ENCODE measurements at places on chromosomes 12 and 14.
A peak's percentile ranks its signal among the peaks of the same experiment; 100 is the strongest.

GRCh38 chr12:51018956-51019355 lies 7.2 kb downstream of the SLC11A2 start:
- no peak for DNase-seq

GRCh38 chr14:28542040-28542439 lies 224.5 kb upstream of the FOXG1 start:
- DNase-seq: no peak

DNA sequence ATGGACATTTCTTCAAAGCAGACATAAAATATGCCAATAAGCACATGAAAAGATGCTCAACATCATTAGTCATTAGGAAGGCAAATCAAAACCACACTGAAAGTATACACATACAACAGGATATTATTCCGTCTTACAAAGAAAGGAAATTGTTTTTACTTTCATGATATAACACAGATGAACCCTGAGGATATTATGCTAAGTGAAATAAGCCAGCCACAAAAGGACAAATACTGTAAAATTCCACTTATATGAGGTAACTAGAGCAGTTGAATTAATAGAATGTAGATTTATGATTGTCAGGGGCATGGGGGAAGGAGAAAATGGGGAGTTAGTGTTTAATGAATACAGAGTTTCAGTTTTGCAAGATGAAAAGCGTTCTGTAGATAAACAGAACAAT lies 4.2 kb downstream of the ACYP1 start:
- DNase-seq: no peak

DNA sequence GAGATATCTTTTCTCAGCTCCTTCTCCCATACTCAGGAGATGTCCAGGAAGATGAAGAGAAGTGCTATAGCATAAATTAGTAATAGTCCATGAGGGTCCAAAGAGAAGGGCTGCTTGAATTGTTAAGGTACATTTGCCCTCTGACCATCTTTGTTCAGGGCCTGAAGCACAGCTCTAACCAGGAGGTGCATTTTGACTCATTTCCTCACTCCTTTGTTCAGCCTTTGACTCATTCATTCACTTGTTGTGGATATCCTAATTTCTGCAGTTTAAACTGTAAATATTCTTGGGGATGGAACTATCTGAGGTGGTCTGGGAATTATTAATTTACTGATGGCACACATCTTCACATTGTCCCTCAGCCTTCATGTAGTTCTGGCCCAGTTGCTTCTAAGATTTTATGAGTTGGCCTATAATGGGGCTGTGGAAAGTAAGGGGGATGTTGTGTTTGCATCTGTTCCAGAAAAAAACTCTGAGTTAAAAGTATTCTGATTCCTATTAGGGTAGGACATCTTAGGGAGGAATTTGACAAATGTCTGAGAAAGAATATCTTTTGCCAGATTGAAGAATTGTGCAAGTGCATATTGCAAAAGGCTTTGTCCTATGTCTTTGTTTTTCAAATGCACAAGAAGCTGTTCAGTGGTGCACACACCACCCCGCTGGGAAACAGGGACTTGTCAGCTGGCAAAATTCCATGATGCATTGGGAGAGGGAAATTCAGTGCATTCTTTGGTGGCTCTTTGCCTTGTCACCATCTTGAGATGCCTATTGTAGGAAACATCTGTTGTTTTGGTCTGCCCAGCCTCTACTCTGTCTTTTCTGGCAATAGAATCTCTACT lies 22.1 kb downstream of the SMOC1 start:
- DNase-seq: no peak

GRCh38 chr12:71591601-71592000 lies 72.0 kb downstream of the ZFC3H1 start:
- DNase-seq: no peak

DNA sequence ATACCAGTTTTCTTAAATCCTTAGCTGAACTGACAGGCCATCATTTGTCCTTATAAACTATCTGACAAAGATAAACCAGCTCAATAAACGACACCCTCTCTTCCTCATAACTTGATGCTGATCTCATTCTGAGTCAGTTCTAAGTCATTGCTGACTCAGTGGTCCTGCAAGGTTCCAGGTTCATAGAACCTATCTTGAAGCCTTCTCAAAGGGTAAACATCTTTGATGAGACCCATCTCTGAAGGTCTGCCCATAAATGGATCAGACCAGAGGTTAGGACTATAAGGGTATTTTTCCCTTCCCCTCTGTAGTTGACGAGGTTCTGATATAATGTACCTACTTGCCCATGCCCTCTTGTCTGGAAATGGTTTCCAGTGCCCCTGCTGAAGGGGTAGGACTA lies 11.9 kb downstream of the NAA25 start:
- DNase-seq: peak; percentile 77

GRCh38 chr12:90122681-90123080 lies 414.0 kb upstream of the ATP2B1 start:
- DNase-seq: no peak

DNA sequence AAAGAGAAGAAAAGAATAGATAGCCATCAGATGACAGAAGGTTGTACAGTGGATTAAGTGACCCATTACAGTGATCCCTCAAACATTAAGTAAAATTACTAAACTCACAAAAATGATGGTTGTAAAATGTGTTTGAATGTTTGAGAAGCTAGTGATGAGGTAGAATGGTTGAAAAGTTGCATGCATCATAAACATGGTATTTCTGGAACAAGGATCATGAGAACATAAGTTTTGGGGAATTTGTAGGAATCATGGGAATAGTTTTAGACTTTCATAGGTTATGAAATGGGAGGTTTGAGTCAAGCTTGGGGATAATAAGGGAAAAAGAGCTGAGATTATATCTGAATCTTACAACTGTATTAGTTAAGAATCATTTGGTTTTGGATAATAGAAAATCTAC lies 34.1 kb upstream of the NEDD1 start:
- DNase-seq: no peak

GRCh38 chr12:117330441-117331113 lies 30.8 kb downstream of the NOS1 start:
- no peak for DNase-seq

DNA sequence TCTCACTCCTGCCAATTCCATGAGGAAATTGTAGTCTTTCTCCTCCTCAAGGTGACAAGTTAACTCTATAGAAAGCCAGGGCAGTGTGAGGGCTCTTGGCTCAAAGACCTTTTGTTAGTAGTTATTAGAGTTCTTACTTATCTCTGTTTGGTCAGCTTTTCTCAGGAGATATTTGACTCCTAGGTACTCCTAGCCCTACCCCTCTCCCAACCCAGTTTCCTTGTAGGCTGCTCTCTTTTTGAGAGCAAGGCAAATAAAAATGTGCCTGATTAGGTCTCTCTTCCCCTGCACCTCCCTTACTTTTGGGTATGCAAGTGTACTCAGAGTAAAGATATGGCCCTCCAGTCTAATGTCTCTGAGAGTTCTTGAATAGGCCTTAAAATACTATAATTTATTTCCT lies 23.8 kb downstream of the BTG1 start:
- DNase-seq: no peak

DNA sequence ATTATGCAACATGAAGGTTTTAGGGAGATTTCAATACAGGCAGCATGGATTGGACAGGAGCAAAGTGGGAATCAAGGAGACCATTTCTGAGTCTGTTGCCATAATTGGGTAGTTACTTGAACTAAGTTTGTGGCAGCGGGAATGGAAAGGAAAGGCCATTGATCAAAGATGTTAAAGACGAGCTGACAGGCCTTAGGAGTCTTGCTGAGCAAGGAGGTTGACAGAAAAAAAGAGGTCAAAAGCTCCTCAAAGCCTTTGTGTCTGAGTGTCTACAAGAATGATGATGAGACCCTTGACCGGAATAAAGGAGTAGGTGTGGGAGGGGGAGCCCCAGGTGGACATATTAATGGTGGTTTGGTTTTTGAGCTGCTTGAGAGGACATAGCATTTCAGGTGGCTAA lies 9.4 kb downstream of the PLEKHA5 start:
- no peak for DNase-seq

DNA sequence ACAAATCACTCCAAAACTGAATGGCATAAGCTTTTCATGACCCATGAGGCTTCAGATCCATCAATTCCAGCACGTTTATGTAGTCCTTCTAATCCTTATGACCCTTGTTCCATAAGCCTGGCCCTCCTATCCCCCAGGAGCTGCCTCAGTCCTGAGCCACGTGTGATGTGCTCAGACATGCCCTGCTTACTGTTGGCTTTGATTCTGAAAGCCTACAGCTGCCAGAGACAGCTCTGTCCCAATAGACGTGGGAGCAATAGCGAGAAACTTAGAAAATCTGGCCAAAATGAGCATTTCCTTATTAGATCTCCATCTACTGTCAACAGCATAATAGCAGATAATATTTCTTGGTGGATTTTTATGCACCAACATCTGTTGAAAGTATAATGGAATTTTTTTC lies 33.2 kb downstream of the DUSP6 start:
- no peak for DNase-seq

DNA sequence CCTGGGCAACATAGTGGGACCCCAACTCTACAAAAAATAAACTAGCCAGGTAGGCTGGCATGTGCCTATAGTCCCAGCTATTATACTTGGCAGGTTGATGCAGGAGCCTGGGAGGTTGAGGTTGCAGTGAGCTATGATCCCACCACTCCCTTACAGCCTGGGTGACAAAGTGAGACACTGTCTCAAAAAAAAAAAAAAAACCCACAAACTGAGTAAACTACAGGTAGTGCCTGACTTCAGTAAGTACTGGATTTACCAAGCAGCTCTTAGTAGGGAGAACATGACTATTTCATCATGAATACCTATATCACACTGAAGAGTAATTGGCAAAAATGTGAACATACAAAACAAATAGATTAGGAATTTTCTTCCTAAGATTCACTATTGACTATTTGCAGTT lies 32.4 kb upstream of the AP4S1 start:
- peak; percentile 3 for DNase-seq

GRCh38 chr14:38412654-38413053 lies 156.8 kb upstream of the CLEC14A start:
- DNase-seq: no peak

DNA sequence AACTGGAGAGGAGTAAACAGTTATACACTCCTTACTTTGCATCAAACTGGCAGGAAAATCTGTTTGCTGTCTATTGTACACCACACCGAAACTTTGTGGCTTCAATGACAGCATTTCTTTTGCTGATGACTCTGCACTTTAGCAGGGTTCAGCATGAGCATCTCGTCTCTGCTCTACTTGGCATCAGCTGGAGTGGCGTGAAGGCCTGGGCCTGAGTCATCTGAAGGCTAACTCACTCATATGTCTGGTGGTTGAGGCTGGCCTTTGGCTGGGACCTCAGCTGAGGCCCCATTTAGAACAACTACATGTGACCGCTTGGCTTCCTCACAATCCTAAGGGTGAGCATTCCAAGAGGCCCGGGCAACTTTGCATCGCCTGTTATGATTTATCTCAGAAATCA lies 28.7 kb upstream of the REP15 start:
- peak; percentile 61 for DNase-seq

DNA sequence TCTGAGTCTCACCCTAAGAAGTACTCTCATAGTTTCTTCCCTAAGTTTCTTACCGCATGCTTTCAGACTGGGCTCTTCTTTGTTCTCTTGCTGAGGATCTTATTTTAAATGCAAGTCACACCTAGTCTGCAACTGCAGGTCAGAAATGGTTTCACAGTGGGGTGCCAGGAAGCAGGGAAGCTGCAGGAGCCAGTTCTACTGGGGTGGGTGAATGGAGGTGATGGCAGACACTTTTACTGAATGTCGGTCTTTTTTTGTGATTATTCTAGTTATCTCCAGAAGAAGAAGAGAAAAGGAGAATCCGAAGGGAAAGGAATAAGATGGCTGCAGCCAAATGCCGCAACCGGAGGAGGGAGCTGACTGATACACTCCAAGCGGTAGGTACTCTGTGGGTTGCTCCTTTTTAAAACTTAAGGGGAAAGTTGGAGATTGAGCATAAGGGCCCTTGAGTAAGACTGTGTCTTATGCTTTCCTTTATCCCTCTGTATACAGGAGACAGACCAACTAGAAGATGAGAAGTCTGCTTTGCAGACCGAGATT lies 1.7 kb downstream of the FOS start:
- no peak for DNase-seq

- no peak for DNase-seq
Observed at GRCh38 chr12:123868791-123869190, 103.8 kb downstream of the CCDC92 start.

DNA sequence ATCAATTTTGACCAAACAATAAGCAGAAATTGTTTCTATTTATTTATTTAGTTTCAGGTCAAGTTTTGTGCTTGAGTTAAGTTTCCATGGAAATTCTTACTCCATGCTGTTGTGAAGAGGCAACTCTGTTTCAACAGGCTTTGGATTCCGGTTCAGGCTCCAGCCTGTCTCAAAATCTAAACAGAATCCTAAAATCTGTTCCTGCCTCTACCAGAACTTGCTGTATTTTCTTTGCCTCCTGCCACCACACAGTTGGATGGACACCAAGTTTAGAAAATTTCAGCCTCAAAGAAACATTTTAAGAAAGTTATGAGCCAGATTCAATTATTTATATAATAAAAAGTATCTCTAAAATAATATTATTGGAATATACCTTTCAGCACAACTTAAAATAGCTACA lies 330.9 kb downstream of the FOXG1 start:
- no peak for DNase-seq

- DNase-seq: no peak
Observed at GRCh38 chr12:2785017-2785416, 9.8 kb upstream of the FKBP4 start.

DNA sequence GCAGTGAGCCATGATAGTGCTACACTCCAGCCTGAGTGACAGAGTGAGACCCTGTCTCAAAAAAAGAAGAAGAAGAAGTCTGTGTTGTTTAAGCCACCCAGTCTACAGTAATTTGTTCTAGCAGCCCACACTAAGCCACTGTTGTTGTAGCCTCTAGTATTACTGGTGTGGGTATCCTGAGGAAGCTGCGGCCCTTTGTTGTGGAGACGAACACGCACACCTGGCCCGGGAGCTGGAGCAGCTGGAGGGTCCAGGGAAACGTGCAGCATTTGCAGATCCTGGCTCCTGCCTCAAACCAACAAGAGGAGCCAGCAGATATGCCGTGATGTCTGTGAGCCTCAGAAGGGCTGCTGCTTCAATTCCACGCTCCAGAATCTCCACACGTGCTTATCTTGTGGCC lies 65.3 kb downstream of the MAP1LC3B2 start:
- DNase-seq: no peak

DNA sequence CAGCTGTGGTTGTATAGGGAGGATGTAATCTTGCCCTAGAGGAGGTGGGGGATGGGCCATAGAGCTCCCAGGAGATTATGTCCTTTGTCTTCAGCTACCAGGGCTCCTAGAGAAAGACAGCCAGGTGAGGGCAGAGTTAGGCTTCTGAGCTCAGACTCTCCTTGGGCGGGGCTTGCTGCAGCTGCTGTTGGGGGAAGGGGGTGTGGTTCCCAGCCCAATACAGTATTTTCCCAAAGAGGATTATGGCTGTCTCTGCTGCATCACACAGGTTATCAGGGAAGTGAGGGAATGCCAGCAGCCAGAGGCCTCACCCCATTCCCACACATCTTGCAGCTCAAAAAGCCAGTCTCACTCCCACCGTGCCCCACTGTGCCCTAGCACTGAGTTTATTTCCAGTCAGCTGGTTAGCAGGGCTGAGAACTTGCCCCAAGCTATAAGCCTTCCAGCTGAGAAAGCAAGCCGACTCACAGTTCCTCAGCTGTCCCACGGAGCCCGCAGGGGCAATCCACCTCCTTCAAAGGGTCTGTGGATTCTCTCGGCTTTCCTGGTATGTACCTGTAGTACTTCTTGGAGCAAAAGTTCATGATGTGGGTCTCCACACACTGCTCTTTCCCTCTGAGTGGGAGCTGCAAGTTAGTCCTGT lies 217.3 kb upstream of the CPNE8 start:
- no peak for DNase-seq

GRCh38 chr12:39048395-39048794 lies 143.0 kb upstream of the CPNE8 start:
- no peak for DNase-seq

GRCh38 chr14:102086709-102086971 lies 204 bp downstream of the HSP90AA1 start:
- DNase-seq: no peak
